ENCODE measurements at places on chromosomes 3 and 15.

- DNase-seq, result no peak
Measured at GRCh38 chr3:188524052-188524451, 370.1 kb downstream of the LPP start.

GRCh38 chr3:151625586-151625985, 108.1 kb upstream of the AADACL2 start:
- DNase-seq, result no peak

DNA sequence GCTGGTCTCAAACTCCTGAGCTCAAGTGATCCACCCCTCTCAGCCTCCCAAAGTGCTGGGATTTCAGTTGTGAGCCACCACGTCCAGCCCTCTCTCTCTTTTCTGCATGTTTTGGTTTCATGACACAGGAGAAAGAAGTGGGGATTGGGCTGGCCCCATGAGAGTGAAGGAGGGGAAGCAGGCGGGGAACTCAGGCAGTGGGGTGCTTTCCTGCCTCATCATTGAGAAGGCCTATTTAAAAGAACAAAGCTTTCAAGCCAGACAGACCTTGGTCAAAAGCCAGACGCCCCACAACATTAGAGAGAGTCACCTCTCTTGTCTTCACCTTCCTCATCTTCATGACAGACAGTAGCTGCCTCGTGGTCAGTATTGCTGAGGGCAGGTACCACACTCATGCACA, 15.9 kb downstream of the PSTPIP1 start:
- no peak for DNase-seq

DNA sequence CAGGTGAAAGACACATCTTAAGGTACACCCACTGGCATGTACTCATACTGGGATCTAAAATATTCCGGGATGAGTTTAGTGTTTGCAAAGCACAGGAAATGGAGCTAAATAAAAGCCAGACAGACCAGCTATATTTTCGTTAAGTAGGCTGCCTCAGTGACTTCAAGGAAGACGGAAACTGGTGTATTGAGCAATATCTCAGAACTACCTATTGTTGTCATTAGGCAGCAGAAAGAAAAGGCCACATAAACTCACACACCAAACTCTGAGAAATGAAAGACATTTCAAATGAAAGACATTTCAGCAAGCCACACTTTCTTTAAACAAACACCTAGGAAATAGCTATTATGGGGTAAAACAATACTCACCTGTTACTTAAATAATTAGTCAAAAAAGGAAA, 761.7 kb upstream of the SEMA6D start:
- no peak for DNase-seq

DNA sequence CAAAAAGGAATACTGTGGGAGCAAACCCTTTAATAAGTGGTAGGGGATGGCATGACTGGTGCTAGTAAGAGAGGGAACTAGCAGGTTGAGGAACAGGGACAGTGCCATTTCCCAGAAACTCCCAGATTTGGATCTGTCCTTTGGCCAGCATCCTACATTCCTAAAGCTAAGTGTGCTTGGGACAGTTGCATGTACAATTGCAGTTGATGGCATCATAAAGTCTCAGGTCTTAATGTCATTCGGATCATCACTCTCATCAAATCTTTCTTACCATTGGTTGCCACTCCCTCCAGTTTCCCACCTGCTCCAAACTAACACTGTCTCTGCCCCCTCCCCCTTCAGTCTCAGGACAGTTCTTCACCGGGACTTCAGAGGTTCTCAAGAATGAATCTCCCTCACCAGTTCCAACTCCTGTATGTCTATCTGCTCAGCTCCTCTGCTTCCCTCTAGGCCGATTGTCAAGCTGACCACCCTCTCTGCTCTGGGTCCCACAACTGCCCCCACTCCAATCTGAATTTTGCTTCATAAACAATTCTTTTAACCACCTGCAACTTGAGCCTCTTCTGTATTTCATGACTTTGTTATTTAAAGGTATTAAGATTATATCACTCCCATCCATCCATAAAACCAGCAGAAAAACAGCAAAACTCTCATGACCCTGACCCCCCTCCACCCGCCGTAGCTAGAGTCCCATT, 260.8 kb downstream of the CGGBP1 start:
- no peak for DNase-seq

- DNase-seq, result no peak
Measured at GRCh38 chr3:39158148-39158715, 4.8 kb upstream of the CSRNP1 start.

DNA sequence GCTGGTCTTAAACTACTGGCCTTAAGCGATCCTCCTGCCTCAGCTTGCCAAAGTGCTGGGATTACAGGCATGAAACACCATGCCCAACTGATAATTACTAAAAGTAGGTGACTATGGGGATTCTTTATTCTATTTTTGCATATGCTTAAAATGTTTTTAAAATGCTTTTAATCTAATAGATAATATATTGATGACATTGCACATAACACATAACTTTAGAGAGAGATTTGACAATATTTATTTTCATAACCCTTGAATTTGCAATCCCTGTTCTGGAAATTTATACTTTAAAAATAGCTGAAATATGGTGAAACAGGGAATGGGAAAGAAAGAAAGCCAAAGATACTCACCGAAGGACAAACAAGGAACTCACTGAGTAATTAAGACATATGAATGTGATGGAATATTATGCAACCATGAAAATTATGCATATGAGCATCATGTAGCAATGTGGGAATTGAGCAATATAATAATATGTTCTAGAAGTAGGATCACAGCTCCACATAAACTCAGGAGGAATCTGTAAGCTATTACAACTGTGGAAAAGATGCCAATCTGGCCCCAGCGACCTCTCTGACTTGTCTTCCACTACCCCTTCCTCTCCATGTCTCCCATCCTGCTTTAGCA, 2.0 kb downstream of the LRRC31 start:
- DNase-seq, result no peak

DNA sequence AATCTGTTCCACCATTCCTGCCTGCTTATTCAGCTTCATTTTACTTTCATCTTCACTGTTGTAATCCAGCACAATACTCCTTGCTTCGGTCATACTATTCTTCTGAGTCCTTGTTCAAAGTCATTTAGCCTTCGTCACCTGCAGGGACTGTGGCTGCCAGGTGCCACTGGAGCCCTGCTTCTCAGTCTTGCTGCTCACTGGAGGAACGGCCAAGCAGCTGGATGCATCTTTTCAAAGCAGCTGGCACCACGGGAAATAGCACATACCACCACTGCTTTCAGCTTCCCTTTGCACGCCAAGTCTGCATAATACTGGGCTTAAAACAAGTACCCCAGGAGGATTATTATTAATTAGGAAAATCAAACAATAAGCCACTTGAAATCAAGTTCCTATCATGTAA, 287.6 kb downstream of the BCHE start:
- DNase-seq, result no peak
